ENCODE measurements at places on chromosomes 7 and 10. TPM values are rescaled to one million over a fixed set of nuclear protein-coding genes. Genes with fewer than 3 reads are reported as not detected.

DNA sequence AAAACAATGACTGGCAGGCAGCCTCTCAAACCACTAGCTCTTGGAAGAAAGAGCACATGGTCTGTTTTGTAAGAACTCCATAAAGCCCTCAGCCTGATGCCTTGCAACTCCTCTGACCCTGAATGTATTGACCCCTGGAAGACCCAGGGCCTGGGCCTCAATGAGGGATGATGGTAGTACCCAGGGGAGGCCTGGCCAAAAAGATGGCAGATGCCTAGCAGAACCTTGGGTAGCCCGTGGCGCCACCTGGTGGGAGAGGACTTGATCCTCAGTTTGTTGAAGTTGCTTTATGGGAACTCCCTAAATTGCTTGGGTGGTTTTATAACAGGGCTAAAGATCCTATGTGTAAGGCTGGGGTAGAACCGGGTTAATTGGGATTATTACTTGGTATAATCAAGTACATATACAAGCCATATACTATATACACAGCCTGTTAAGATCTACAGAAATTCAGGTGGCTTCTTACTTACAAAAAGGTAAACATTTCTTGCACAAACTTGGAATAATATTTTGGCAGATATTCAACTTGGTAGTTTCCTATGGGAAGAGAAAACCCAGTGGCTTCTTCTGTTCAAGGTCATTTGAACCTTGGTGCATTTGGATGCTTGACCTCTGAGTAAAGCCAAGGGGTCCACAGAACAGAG, 95.8 kb upstream of the CACUL1 start:
- peak; percentile 79 for DNase-seq

DNA sequence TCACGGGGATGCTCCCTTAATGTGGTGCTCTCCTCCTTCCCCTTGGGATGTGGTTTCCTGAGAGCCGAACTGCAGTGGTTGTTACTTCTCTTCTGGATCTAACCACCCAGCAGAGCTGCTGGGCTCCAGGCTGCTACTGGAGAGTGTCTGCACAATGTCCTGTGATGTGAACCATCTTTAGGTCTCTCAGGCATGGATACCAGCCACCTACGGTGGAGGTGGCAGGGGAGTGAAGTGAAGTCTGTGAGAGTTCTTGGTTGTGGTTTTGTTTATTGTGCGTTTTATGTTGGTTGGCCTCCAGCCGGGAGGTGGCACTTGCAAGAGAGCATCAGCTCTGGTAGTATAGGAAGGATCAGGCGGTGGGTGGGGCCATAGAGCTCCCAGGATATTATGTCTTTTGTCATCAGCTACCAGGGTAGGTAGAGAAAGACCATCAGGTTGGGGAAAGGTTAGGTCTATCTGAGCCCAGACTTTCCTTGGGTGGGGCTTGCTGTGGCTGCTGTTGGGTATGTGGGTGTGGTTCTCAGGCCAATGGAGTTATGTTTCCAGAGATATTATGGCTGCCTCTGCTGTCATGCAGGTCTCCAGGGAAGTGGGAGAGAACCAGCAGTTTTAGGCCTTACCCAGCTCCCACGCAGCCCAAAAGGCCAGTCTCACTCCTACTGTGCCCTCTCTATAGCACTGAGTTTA, 87.9 kb downstream of the KIF20B start:
- DNase-seq = no peak

DNA sequence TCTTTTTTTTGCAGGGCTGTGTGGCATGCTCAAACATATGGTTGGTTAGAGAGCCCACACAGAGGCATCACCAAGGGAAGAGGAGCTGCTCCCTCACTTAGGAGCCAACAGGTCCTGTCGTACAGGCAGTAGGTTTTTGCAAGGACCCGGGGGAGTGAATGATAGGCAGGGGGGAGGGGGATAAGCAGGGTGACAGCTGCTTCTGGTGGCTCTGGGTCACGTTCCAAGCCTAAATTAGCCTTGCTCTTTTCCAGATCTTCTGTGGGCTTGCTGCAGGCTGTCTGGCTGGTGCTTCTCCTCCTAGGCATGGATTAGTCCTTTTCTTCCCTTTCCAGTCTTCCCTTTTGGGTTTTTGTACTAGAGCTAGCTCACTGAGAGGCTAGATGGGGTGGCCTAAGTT, 117.7 kb upstream of the PODXL start:
- DNase-seq = no peak

PEX1 gene
- 8.2 TPM for total RNA-seq

GRCh38 chr10:79173582-79174262, 105.0 kb downstream of the ZMIZ1 start:
- DNase-seq = no peak

- DNase-seq = no peak
Measured at GRCh38 chr10:33477291-33478088, 143.0 kb upstream of the NRP1 start.

All from HT-29 (cell line).